ENCODE measurements at places on chromosomes 6 and 20.

DNA sequence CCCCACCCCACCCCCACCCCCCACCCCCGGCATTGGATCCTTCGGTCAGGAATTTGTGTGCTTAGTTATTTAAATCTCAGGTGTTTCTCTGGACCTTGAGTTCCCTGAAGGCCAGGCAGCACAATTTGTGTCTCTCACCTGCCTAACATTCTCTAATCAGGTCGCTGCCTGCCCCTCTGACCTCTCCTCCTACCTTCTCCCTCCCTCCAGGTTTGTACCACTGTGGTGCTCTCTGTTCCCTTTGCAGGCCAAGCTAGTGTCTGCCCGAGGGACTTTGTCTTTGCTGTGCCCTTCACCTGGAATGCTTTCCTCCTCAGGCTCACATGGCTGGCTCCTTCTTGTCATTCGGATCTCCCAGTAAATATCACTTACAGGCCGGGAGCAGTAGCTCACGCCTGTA is 131.4 kb upstream of the SLC2A12 start:
- no peak for DNase-seq

DNA sequence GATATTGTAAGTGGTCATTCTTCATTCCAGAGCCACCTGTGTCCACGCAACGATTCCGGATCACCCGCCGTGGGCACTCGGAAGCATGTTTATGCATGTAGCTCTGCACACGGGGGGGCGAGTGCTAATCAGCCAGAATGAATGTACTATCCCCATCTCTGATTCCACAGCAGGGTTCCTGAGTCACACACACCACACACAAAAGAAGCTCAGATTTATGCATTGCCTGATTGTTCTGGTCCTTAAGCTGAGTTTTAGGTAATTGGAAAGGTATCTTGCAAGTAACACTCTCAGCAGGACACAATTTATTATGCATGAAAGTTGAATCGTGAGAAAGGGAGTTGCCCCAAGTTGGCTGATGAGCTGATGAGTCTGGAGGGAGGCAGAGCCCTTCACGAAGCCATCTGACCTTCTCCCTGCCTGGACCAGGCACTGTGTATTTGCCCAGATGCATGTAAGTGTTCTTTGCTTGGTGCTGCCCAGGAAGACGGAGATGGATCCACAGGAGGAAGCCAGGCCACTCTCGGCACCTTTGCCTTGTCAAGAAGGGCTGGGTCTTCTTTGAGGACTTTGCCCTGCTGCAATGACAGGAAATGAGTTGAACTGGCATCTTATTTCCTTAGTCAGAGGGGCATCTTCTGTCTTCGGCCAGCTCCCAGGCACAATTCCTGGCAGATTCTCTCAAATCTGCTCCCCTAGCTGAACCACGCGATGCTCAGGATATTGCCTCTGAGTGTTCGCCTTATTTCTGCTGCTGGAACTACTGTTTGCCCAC is 141.1 kb downstream of the SYNDIG1 start:
- no peak for DNase-seq

GRCh38 chr6:141843178-141843834 is 289.4 kb upstream of the GJE1 start:
- DNase-seq, result no peak

DNA sequence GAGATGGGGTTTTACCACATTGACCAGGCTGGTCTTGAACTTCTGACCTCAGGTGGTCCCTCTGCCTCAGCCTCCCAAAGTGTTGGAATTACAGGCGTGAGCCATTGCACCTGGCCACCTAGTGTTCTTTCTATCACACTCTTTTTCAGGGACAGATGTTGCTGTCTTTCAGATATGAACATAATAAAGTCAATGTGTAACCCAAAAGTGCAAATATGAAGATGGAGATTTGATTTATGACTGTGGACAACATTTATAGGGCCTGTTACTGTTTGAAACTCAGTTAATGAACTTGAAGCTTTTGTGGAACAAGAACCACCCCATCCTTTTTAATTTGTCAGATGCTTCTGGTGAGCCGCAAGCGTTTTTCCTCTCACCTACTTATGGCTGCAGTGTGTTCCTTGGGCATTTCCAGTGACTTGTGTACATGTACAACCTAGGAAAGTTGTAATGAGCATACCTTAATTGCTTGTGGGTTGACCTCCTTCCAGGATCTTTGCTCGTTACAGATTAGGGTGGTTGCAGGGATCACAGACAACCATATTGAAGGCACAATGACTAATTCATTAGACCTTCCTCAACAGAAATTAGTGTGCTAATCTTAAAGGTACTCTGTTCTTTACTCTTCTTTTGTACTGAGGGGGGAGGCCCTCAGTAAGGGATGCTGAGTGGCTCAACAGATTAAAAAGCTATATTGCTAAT is 6.8 kb downstream of the TBPL1 start:
- DNase-seq, result no peak

- DNase-seq, result no peak
Observed at GRCh38 chr20:13684566-13685222, 46.0 kb upstream of the TASP1 start.

DNA sequence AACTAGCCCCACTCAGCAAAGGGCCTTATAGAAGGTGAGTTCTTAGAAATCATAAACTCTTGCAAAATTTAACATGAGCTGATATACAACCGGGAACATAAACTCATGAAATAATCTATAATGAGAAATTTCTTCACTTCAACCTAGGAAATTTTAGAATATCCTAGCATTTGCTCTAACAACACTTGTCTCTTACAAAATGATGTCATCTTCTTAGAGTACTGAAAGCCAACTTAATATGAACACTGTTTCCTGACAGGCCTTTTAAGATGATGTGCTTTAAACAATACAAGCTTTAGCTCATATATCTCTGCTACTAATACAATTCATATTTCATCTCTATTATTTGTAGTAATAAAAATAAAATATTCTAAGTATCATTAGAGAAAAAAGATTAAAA is 932 bp downstream of the PACRG start:
- DNase-seq, result no peak

DNA sequence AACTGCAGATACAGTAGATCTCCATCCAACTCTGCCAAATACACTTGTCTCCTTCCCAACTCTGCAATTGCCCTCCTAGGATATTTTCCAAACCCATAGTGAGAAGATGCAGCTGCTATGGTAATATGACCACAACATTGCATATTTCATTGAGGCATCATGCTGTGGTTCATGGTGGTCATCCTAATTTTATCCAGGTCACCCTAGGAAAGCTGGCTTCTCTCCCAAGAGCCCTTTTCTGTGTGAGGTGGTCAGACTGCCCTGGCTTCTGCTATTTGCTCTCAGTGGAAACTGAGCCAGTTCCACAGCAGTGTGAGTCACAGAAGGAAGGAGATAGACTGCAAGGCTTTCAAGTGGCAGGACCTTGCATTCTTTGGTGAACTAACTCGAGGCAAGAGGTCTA is 5.5 kb downstream of the OGFRL1 start:
- DNase-seq, result no peak

DNA sequence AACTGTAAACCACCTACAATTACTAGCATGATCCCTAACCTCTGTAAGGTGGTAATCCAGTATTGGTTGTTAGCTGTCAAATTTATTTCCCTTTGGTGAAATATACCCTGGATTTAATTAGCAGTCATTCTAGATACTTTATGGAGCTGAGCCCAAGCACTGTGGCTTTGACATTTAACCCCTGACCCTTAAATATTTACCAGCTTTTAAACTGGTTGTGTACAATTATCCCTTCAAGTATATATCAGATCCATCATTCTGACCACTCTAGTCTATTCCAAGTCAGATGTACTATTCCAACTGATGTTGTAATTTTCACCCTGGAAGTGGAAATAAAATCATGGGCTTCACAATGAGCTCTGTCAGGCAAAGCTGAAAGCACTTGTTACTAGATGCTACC is 229.6 kb downstream of the FOXC1 start:
- DNase-seq, result no peak

GRCh38 chr6:1911474-1911873 is 301.8 kb downstream of the FOXC1 start:
- DNase-seq, result no peak

DNA sequence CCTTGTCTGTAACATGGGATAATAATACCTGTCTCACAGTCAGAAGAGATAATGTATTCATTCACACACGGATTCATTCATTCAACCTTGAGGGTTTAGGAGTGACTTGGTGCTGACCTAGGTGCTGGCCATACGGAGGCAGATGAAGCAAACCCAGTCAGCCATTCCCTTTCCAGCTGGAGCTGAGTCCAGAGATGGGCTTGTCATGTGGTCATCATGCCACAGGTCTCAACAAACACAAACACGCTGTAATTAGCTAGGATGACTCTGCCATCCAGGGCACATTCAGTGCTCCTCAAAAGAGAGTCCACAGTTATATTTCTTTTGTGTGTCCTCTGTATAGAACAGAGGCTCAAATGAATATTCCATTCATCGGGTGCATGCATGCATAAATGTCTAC is 19.5 kb upstream of the PRELID3B start:
- DNase-seq, result no peak

DNA sequence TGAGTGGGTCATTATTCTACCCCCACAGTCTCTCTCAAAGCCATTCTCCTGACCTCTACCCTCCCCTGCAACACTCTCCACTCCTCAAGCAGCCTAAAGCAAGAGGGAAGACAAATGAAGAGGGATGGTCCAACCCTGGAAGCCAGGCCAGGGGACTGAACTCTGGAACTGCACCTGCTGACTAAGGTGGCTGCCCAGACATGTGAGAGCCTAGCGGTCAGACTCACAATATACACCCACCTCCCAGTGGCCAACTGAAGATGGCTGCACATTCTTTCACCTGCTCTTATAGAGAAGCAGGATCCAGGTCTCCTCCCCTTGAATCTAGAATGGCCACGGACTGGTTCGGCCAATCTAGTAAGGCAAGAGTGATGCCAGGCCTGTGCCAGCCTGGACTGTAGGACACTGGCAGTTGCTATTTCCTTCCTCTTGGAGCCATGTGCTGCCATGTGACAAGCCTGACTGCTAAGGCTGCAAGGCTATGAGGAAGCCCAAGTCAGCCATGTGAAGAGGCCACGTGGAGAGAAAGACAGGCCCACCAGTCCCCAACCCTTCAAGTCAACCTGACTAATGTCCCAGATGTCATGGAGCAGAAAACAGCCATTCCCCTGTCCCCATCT is 31.8 kb downstream of the ACSS1 start:
- no peak for DNase-seq

- no peak for DNase-seq
Observed at GRCh38 chr6:127439718-127440117, 19.5 kb downstream of the KIAA0408 start.

DNA sequence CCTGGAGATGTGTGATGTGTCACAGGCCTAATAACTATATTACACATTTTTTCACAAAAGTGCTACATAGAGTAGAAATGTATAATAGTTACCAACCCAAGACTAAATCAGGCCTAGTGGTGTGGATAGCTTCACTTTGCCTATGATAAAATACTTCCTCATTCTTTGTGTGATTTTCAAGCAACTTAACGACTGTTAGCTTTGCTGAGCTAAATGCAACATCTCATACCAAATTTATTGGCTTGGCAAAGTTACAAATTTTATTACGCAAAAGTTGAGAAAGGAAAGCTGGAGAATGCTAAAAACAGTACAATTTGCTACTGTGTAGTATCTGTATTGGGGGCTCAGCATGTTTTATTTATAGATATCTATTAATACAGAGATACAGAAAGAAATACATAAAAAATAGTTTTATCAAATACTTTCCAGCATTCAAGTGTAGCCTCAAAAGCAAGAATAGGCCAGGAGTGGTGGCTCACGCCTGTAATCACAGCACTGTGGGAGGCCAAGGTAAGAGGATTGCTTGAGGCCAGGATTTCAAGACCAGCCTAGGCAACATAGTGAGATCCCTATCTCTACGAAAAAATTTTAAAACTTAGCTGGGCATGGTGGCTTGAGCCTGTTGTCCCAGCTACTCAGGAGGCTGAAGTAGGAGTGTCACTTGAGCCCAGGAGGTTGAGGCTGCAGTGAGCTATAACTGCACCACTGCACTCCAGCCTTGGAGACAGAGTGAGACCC is 3.6 kb upstream of the EDN1 start:
- DNase-seq, result no peak

GRCh38 chr20:33894798-33895197 is 83.7 kb downstream of the CHMP4B start:
- DNase-seq, result no peak

- no peak for DNase-seq
Observed at GRCh38 chr6:158801655-158802294, 17.4 kb downstream of the EZR start.

DNA sequence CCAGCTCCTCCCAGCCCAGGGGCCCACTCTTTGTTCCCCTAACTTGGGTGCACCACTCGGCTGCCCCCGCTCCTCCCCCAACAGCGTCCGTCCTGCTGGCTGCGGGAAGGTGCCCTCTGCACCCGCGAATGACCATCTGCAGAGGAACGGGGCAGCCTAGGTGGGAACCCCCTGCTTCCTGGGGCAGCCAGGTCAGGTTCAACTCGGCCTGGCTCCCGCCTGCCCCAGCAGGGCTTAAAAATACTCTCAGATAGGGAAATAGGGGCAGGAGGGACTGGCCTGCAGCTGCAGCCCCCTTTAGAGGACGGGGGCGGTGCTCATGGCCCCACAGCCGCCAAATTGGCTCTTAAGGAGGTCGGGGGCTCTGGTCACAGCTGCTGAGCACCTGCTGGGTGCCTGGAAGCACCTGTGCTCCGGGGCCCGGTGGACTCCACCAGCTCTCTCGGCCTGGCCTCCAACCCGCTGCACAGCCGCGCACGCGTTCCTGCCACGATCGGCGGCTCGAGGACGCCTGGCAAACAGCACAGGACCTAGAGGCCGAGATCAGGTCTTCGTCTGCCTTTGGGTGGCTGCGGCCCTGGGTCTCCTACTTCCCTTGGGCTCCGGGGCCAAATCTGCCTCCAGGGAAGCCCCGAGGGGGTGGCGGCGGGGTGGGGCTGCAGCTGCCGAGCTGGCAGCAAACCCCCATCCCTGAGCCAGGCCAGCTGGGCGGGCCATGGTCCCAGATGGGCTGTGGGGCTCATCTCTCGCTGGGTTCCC is 700 bp upstream of the LAMA5 start:
- no peak for DNase-seq

GRCh38 chr6:158959552-158959951 is 40.5 kb downstream of the RSPH3 start:
- no peak for DNase-seq

GRCh38 chr6:27081188-27081587 is 166.3 kb upstream of the PRSS16 start:
- no peak for DNase-seq

GRCh38 chr6:69926745-69927144 is 60.4 kb downstream of the COL19A1 start:
- no peak for DNase-seq

DNA sequence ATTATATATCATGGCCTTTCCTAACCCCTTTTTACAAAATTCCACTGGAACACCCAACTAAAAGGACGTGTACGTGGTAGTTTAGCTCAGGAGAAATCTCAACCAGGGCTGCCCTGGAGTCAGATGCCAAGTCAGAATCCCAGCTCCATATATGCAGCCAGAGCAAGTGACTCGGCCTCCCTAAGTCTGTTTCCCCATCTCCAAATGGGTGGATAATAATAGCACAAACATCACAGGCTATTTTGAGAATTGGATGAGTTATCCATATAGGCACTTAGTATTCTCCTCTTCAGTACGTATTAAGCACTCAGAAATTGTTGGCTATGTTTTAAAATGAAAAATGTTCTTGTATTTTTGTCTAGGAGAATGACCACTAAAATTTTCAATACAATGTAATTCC is 481.5 kb downstream of the CD109 start:
- DNase-seq, result no peak

GRCh38 chr6:15017261-15017660 is 228.6 kb upstream of the JARID2 start:
- no peak for DNase-seq
